ENCODE measurements at places on chromosomes 16 and 17.

- DNase-seq: peak; percentile 32
Measured at GRCh38 chr16:15498427-15499175, 64.2 kb downstream of the BMERB1 start.

DNA sequence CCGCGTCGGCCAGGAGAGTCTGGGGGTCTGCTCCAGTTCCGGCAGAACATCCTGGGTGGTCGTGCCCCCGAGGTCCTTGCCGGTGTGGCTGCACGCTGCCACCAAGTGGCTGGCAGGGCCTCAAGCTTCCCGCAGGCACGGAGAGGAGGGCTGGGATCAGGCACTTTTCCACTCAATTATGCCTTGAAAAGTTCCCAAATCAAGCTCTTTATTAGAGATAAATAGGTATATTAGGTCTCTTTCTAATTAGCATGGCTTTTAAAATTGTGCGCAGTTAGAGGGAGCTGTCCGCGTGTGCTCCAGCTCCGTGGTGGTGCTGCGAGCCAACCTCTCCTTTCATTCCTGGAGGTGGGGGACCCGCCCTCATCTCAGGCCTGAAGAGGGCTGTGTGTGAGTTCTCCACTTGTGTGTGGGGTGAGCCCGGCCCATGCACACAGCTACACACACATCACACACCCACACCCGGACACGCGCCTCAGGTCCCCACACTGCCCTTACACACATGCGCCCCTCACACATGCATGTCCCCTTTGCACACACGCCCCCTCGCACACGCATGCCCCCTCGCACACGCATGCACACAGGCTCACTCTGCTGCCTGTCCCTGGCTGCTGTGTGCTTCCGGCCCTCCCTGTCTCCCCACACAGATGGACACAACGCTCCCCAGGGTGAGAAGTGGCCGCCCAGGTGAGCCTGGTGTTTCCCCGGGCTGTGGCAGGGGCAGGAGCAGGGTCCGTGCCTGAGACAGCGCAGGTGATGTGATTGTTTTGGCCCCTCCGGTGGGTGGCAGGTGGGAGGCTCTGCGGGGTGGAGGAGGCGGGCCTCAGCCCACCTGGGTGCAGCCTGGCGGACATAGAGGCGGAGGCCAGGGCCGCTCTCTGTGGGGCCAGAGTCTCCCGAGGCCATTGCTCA, 28.8 kb downstream of the CACNA1H start:
- DNase-seq: no peak

DNA sequence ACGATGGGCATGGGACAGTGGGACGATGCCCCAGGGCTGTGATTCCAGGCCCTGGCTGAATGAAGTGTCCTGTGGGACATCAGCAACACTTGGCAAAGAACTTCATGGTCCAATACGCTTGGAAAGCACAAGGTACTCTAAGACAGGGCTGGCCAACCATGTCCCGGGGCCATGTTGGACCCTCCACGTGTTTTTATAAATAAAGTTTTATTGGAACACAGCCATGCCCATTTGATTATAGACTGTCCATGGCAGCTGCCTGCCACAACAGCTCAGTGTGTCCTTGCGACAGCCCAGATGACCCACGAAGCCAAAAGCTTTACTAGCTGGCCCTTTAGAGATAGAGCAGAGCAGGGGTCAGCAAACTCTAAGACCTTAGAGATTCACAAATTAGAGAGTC, 282.1 kb downstream of the C16orf95 start:
- DNase-seq: no peak

GRCh38 chr17:63714550-63715277, 14.8 kb upstream of the LIMD2 start:
- no peak for DNase-seq

DNA sequence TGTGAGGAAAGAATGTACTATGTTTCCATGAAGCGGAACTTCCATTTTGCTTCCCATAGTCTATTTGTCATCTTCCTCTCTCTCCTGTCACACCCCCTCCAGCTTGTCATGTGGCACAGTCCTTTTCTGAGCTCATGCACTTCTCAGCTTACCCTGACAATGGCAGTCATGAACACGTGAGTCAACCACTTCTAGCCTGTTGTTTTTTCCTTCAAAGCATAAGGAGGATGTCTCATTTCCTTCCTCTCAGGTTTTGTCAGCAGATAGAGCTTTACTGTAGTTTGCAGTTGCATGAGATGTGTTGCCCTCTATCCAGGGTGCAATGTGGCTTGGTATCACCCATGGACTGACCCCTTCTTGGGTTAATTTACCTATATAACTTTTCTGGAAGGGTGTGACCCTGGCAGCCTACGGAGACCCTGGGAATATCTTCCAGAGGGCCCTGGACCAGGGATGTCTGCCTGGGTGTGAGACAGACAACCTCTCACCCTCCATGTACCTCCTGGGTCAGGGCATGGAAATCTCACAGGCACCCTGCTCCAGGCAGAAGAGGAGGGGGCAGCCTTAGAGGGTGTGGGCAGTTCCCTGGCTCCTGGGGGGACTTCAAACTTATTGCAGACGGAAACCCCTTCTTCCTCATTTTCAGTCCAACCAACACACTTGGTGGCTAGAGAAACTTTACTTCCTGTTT, 4.0 kb upstream of the ZNF267 start:
- peak; percentile 51 for DNase-seq

DNA sequence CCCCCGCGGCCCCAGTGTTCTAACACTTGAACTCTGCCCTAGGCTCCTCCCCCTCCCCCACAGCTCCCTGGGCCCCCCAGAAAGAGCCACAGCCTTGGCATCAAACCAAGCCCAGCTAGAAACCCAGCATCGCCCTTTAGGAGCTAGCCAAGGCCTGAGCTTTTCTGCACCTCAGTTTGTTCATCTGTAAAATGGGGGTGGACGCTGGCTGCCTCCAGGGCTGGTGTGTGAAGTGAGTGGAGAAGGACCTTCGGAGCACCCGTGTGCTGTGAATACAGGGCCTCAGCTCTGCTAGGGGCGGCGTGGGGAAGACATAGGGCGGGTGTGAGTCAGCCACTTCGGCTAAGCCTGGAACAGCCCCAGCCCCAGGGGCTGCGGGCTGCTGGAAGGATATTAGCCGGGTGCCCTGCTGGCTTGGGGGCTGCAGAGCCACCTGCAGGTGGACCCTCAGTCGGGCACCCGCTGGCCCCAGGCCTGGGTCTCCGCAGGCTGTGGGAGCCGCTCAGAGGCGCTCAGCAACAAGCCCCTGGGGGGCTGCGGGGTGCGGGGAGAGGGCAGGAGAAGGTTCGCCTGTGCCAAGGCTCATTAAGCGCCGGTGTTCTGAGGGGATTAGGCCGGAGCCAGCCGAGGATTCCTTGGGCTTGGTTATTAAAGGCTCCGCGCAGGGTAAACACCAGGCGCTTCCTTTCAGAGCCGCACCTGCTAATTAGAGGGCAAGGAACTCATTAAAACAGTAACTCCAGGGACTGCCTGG, 217.0 kb upstream of the CIBAR2 start:
- DNase-seq: peak; percentile 41

- DNase-seq: peak; percentile 26
Measured at GRCh38 chr16:87491522-87492290, 1.1 kb downstream of the ZCCHC14 start.

GRCh38 chr16:65005696-65006095, 116.2 kb downstream of the CDH11 start:
- DNase-seq: no peak

DNA sequence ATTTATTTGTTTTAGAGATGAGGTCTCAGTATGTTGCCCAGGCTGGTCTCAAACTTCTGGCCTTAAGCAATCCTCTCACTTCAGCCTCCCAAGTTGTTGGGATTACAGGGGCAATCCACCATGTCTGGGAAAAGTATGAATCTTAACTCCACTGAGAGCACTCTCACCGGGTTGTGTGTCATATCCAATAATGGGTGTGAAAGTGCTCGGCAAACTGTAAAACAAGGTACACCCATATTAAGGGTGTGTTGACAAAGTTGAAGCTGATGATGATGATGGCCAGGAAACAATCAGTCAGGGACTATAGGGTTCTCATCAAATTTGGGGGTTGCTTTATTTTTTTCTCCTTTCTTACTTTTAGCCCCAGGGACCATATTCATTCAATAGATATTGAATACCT, 25.3 kb upstream of the TMC5 start:
- no peak for DNase-seq

DNA sequence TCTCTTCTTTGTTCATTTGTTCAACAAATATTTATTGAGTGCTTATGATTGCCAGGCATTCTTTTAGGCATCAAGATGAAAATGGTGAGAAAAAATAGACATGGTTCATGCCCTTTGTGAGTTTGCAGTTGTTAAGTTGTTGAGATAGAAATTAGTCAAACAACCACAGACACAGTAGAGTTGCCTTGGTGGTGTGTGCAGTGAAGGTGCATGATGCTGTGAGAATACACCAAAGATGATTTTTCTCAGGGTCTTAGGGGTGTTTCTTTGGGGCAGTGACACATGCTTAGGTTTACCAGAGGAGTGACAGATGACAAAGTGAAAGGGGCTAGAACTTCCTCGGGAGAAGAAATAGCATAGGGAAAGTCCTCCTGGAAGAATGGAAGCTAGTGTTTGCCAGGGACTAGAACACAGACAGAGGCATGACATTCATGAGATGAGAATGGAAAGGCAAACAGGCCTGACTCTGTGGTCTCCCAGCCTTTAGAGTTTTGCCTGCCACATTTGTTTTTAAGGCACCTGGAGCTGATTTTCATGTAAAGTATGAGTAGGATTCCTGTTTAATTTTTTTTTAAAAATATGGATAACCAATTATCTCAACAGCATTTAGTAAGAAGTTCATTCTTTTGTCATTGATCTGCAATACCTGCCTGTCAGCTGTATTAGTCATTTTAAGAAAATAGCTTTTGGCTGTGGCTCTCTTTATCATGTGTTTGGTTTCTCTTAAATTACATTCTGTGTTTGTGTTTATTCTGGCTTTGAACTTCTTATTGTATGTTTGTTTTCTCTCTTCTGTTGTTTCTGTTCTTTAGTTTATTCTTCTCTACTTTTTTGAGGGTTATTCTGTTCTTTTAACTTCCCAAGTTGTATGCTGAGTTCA, 36.6 kb downstream of the CYLD start:
- no peak for DNase-seq

GRCh38 chr17:75457047-75457654, 716 bp downstream of the TMEM94 start:
- peak; percentile 68 for DNase-seq

DNA sequence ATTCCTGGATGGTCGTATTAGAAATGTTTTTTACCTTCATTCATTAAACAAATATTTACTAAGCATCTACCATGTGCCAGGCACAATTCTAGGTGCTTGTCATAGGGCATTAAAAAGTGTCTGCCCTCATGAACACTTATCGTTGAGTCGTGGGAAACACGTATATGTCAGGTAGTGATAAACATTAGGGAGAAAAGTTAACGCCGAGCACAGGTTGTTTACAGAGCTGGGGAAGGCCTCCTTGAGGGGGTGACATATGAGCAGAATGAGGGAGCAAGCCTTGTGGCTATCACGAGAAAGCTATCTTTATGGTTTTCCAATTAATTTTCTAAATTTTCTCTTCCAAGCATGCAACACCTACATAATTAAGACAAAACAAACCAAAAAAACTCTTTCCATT, 985 bp upstream of the ZNF213 start:
- DNase-seq: no peak

All from MG63 (cell line).